ENCODE measurements at places on chromosomes 5 and 9.
A peak's percentile ranks its signal among the peaks of the same experiment; 100 is the strongest.

GRCh38 chr9:89530726-89531125 lies 32.8 kb upstream of the SEMA4D start:
- DNase-seq: no peak

DNA sequence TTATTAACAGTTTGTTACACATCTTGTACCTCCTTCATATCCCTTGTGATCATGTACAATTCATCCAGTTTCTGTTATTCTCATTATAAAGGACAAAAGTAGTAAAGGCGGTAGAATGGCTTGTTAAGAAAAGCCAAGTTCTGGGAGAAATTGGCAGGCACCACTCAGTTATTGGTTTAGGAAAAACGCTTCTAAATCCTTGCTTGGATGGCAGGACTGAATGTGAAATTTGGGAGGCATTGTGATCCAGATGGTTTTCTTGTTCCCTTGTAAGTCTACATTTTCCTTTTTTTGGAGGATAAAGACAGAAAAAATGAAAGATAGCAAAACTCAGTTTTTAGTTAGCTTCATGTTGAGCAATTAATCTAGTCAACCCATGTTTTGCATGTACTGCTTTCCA lies 130.2 kb downstream of the MAT2B start:
- no peak for DNase-seq

DNA sequence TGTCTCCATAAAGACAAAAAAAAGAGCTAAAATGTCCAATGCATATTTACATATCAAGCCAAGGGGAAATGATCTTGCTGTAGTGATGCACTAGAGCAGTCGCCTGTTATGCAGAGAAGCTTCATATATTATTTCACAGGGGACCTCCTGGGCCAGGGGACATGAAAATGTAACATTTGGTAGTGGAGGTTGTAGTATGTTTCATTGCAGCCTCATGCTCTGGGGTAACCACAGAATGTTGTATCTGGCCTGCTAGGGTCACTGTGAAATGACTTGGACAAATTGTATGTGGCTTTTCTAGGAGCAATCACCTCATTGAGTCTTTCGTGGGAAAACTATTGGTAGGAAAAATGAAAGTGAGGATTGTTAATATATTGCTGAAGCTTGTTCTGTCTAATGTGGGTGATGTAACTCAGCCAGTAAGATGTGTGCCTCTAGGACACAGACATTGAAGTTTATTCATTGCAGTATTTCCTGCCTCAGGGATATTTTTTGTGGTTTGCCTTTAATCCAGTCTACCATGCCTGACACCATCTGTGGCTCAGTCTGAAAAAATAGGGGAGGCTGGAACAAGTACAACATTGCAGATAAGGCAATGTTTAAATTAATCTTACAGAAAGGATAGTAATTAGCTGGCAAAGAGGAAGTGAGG lies 430.8 kb upstream of the TNC start:
- peak; percentile 25 for DNase-seq

DNA sequence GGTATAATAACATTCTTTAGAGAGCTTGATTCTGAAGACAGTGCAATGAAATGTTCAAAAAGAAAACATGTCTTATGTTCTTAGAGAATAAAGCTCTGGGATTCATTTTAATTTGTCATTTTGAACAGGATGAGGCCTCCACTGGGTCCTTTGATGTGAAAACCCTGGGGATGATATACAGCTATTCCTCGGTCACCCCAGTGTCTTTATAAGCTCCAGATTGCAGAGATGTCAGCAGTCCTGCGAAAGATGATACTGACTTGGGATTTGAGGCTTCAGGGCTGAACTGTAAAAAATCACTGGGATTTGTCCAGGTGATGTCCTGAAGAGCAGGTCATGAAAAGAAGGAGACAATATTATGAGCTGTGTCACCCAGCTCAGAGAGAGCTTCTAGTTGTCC lies 529.7 kb upstream of the ZNF608 start:
- DNase-seq: no peak

- no peak for DNase-seq
Observed at GRCh38 chr9:25513509-25514033, 164.7 kb downstream of the TUSC1 start.

DNA sequence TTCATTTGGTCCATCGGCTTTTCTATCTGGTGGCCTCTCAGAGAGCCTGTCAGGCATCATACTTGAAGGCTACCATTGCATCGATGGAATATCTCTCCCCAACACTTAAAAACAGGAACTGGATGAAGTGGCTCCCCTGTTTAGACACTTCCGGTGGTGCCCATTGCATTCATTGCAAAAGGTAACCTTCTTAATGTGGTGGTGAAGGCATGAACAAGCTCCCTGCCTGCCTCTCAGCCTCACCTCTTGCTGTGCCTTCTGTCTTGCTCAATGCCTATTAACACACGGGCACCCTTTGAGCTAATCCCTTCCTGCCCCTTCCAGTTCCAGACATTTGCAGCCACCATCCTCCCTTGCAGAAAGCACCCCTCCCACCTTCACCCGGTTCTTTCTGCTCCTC lies 233.1 kb upstream of the MSX2 start:
- no peak for DNase-seq

- DNase-seq: no peak
Observed at GRCh38 chr5:124662181-124662781, 84.2 kb downstream of the ZNF608 start.

GRCh38 chr9:123883634-123884033 lies 46.3 kb downstream of the DENND1A start:
- peak; percentile 63 for DNase-seq

DNA sequence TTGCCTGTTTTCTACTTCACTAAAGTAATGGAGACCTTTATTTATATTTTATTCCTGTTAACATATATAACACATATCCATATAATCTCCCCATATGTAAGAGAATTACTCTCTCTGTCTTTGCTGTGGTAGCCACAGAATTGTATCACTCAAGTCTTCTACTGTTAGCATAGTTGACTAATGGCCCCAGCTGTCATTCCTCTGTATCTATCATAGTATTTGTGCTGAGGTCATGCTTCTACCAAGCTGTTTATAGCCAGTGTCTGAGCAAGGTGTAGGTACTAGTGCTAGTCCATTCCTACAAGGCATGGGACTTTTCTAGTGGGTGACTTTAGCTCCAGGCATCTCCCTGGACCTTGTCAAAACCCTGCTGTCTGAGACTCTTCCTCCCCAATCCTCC lies 244.1 kb downstream of the KIAA0825 start:
- peak; percentile 21 for DNase-seq

DNA sequence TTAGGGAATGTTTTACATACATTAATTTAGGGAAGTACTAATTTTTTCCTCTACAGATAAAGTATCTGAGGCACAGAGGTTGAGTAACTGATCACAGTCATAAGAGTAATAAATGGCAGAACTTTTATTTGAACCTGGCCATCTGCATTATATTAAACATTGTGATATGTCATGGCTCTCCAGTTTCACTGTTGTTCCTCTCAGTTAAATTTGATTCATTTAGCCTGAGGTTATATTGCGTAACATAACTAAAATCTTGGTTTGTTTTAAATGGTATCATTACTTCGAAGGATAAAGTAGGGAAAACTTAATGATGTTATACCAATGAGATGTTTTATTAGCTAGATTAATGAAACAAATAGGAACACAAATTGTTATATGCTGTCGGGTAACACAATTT lies 284.4 kb downstream of the KDM4C start:
- no peak for DNase-seq

GRCh38 chr5:89686081-89686765 lies 723.3 kb downstream of the CETN3 start:
- no peak for DNase-seq

DNA sequence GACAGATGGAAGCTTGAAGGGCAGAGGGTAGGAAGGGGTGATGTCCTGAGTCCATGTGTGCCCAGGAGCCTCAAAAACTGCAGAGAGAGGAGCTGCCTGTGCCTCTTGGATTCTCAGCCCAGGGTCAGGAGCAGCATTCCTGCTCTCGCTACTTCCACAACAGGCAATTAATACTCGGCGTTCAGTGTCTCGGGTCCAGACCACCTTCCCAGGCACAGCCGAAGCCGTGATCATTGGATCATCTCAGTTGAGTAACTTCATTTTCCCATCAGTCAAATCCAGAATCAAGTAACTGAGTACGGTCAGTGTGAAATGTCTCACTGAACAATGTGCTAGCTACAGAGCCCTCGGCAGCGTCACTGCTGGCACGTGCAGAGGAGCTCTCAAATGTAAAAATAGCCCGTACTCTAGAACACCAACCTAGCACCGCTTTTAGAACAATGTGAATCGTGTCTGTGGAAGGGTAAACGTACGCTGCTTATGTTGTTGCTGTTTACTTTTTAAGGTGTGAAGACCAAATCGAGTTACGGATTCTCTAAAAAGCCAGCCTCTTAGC lies 63.5 kb upstream of the IRX4 start:
- DNase-seq: no peak

DNA sequence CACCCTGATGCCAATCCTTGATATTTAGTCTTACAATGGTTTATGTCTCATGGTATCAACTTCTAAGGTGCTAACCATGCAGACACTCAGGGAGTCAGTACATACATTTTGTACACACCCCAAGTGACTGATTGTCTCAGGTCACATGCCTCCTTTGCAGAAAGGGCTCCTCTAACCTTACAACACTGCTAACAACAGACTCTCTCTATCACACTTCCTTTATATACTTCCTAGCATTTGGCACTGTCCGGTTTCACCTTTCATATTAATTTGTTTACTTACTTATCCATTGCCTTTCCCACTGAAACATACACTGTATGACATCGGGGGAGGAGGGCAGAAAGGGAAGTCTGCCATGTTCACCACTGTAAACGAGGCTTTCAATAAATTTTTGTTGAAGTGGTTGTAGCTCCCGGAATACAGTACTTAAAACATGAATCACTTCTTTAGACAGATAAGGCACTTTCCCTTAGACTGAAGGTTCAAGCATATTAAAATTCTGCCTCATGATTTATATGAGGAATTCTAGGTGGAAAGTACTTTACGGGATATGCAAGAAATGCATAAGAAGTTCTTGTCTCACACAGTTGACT lies 20.6 kb downstream of the EMB start:
- DNase-seq: no peak

DNA sequence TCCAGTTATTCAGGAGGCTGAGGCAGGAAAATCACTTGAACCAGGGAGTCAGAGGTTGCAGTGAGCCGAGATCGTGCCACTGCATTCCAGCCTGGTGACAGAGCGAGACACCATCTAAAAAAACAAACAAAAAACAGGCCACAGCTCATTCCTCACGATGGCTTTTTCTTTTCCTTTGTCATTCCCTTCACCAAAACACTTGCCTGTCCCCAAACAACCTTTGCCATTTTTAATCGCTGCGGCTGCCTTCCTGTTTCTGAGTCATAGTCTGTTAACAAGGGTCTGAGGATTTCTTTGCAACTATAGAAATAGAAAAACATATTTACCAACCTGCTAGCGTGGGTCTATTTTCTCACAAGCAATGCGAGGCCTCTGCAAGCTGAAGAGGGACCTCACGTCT lies 123.0 kb upstream of the FSTL4 start:
- peak; percentile 1 for DNase-seq

GRCh38 chr5:26329562-26330189 lies 708.7 kb downstream of the CDH9 start:
- DNase-seq: no peak

DNA sequence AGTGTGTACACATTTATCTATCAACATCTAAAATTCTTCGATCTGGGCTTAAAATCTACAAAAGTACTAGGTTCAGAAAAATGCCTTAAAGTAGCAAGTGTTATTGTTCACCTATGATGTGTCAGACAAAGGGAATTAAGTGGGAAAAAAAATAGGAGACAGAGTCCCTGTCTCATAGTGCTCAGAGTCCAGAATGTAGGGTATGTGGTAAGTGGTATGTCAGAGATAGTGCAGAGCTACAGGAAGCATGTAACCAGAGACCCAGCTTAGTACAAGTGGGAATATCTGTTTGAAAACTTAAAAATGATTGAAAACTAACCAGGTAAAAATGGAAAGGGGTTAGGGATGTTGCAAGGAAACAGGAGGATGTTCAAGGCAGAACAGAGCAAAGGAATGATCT lies 482.8 kb downstream of the ELAVL2 start:
- no peak for DNase-seq

GRCh38 chr9:38412751-38413150 lies 11.5 kb downstream of the IGFBPL1 start:
- DNase-seq: no peak

GRCh38 chr5:15363601-15364000 lies 136.4 kb upstream of the FBXL7 start:
- no peak for DNase-seq

GRCh38 chr9:131404581-131404980 lies 10.7 kb downstream of the PRRC2B start:
- peak; percentile 83 for DNase-seq

GRCh38 chr9:129869585-129870501 lies 34.6 kb downstream of the USP20 start:
- no peak for DNase-seq

DNA sequence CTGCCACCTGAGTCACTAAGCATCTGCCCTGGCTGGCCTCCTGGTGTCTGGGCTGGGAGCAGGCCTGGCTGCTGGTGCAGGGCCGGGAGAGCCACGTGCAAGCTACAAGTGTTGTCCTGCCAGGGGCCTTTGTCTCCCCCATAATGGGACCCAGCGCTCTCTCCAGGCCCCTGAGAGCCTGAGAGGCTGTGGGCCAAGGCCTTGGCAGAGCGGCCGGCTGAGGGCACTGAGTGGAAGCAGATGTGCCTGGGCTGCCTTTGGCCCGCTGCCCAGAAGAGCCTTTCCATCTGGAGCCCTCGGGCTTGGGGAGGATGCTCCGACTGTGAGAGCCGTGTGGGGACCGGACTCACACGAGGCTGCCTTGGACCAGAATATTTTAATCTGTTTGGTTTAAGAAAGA lies 185.5 kb downstream of the RGS3 start:
- DNase-seq: no peak

- peak; percentile 8 for DNase-seq
Observed at GRCh38 chr5:119795768-119796167, 166.4 kb downstream of the FAM170A start.

DNA sequence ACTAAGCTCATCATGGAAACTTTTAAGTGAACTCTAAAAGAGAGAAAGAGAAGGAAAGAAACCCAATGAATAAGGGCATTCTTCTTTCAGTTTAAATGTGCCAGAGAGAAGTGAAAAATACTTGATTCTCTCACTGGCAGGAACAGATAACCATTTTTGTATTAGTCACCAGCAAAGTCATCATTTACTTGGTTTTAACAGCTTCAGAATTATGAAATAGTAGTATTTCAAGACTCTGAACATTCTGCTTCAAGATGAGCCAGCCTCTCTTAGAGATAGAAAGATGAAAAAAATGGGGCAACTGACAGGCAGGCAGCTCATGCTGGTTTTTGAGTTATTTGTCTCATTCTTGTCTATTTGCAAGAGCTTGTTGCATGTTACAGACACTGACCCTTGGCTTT lies 103.5 kb downstream of the GCNT1 start:
- DNase-seq: peak; percentile 82

GRCh38 chr5:154031937-154032489 lies 6.7 kb downstream of the FAM114A2 start:
- no peak for DNase-seq

Measured in LHCN-M2 (cell line).